Type B pancreatic cell (in vitro differentiated cells): ENCODE measurements at places on chromosomes 1 and 21.

- DNase-seq = no peak
These were observed 286.0 kb downstream of the PLA2G4A start for GRCh38 chr1:187114792-187115191.

DNA sequence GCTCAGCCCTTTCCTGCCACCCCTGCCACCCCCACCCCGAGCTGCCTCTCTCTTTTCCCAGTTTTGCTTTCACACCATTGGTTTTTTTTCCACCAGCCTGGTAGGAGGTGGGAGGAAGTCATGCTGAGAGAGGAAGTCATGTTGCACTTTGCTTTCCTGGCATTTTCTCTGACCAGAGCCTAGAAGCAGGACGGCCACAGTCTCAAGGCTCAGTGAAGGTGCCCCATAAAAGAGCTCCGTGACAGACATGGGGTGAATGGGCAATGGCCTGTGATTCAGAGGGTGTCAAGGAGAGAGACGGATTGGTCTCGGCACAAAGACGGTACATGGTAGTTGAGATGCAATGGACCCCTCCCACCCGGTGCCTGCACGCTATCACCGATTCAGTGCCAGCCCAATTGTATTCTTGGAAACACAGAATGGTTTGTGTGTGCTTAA is 42.1 kb upstream of the DMRTB1 start:
- DNase-seq = no peak

DNA sequence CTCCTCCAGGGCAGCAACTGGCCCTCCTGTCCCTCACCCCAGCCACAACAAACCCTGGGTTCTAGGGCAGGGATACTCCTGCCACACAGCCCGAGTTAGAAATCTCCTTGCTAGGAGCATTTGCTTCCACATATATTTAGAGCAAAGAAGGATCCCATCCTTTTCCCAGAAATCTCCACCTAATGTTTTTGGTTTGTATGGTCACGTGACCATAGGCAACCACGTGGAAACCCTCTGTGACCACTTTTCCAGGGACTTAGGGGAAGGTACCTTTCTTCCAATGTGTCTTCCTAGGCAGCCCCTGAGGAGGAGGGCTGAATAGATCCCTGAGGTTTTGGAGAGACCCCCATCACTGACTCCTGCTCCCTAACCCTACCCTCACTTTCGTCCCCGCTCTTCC is 25.5 kb downstream of the VANGL2 start:
- DNase-seq = no peak

DNA sequence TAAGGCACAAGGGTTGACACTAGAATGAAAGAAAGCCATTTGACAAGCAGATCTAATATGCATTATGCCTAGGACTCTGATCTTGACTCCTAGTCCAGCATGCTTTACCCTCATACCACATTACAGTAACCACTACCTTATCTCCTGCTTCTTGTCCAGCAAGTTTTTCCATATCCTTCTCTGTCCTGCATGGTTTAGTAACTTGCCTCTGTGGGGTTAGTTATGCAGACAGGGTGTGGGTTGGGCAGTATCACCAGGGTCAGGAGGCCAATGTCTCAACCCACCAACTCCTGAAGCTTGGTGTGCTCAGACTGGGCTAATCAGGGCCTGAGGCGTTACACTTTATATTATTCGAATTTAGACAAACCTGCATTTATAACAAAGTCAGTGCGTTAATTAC is 18.8 kb downstream of the DHDDS start:
- no peak for DNase-seq

DNA sequence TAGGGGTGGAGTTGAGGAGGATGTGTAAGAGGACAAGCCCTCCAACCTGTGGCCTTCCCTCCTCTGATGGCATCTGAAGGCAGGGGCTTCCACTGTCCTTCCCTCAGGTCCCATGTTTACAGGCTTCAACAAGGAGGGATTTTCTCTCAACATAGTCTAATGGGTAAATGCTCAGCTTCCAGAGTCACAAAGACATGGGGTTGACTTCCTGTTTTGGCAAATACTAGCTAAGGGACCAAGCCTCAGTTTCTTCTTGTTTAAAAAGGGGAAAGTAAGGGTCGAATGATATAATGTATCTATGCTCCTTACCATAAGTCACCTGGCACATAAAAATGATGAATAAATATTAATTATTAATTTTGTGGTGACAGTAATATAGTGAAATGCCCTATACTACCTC is 3.1 kb downstream of the SV2A start:
- DNase-seq = no peak

DNA sequence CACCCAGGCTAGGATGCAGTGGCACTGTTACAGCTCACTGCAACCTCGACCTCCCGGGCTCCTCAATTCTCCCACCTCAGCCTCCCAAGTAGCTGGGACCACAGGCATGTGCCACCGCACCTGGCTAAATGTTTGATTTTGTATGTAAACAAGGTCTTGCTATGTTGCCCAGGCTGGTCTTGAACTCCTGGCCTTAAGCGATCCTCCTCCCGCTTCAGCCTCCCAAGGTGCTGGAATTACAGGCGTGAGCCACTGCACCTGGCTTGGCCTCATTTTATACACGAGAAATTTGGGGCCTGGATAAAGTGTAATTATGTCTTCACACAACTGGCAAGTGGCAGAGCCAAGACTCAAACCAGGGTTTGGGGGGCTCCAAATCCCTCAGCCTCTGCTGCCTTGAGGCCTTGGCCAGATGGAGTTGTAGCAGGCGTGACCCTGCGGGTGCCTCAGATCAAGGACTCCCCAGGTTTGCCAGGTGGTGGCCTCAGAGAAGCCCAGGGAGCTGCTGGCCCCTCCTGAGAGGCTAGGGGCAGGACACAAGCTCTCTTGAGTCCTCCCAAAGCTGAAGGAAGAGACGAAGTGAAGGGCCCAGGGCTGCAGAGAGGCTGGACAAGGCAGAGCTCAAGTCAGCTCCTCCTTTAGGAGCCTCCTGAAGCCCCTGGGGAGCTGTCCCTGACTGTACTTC is 61.7 kb downstream of the MDM4 start:
- no peak for DNase-seq

GRCh38 chr1:29960876-29961275 is 724.6 kb downstream of the PTPRU start:
- no peak for DNase-seq

- DNase-seq = no peak
These were observed 796.7 kb upstream of the ADGRL2 start for GRCh38 chr1:81004011-81004410.

GRCh38 chr1:184595596-184595995 is 159.1 kb downstream of the EDEM3 start:
- DNase-seq = no peak

DNA sequence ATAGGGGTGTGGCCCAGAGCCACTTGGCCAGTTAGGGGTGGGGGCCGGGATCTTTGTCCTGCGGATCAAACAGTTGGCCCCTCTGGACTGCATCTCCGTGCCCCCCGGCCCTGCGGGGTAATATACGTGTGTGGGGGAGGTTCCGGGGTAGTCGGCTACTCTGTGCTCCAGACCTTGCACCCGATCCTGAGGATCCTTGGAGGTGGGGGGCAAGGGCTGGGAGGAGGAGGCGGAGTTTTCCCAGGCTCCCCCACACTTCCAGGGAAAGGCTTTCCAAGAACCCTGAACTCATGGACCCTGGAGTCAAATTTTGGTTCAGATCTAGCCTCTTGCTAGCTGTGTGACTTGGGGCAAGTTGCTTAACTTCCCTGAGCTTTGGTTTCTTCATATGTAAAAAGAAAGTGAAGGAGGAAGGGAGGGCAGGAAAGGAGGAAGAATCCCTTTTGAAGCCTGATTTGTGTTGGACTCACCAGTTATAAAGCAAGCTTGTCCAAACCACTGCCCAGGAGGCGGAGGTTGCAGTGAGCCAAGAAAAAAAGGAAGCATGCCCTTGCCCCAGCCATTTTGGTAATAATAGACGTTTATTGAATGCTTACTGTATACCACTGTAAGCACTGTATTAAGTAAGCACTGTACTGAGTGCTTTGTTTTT is 686 bp downstream of the MIIP start:
- no peak for DNase-seq

DNA sequence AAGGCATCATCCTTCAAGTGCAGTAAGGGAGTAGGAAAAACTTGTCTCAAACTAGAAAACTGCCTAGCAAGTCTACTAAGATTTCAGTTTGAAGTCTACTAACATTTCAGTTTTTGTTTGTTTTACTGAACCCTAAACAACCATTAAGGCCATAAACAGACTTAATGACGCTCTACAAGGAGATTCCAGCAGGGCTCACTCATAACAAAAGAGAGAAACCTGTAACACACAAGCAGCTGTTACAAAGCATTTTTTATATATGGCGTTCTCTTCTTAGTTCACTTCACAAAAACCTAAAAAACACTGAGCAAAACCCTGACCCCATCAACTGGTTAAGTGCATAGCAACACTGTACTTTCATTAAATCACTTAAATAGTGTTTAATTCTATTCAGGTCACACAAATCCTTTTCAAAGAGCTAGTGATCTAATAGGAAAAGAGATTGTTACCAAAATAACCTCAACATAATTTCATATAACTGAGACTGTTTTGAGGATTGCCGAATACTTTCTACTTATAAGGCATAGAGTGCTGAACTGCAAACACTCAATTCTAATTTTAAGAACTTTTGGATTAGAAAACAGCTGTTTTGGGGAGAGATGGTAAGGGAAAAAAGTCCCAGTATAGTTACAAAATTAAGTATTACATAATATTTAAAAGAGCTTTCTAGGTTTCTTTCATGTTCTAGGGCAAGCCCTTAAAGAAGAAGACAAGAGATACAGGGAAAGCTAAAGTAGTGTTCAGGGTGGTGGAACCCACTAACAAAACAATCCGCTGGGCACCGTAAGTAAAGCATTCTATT is 1.4 kb downstream of the B3GALNT2 start:
- no peak for DNase-seq

GRCh38 chr1:3496916-3497315 is 42.5 kb downstream of the ARHGEF16 start:
- DNase-seq = no peak

GRCh38 chr21:17848228-17848627 is 29.1 kb upstream of the C21orf91 start:
- DNase-seq = no peak
